ENCODE measurements at places on chromosomes 2 and 18.
A peak's percentile ranks its signal among the peaks of the same experiment; 100 is the strongest.

DNA sequence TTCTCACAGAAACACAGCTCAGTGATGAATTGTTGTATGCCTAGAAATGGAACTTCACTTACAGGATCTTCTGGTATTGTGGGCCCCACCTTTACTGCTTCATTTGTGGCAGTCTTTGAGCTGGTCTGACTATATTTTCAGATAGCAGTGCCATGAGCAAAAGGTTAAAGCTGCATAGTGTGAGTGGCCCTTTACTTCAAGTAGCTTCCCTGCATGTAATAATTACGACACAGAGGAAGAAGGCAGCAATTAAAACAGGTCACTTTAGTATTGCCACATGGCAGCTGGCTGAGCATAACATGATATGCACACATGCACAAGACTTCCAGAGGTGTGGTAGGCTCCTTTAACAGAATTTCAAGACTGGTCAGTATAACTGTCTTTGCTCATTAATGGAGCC, 426.3 kb upstream of the ZEB2 start:
- no peak overlapping the region for H3K27ac ChIP-seq
- no peak for DNase-seq
- no peaks in the 10 kb centered on the region for H3K36me3 ChIP-seq
- no peak overlapping the region for H3K4me3 ChIP-seq
- H3K4me1 ChIP-seq: no peaks in the 10 kb centered on the region

DNA sequence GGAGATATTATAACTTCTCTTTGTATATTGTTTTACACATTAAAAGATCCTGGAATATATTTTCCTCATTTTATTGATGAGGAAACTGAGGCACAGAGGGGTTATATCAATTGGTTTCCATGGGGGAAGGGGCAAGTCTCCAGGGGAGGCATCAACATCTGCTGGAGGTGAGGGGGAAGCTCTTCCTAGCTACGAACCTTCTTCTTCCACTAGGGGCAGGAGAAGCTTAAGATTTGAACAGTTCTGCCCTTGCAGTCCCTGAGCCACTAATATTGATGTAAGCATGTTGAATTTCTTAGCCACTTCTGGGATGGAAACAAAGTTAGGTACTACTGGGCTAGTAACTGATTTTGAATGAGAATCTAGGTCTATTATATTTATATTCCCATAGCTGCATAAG, 140.1 kb upstream of the AQP4 start:
- H3K4me1 ChIP-seq: no peaks in the 10 kb centered on the region
- H3K36me3 ChIP-seq: no peaks in the 10 kb centered on the region
- no peak overlapping the region for H3K27ac ChIP-seq

- DNase-seq: no peak
- H3K27ac ChIP-seq: no peak overlapping the region
- no peaks in the 10 kb centered on the region for H3K4me1 ChIP-seq
- H3K27me3 ChIP-seq: no peaks in the 10 kb centered on the region
- H3K36me3 ChIP-seq: no peaks in the 10 kb centered on the region
- H3K4me3 ChIP-seq: no peak overlapping the region
Measured at GRCh38 chr18:26764586-26764985, 100.9 kb downstream of the AQP4 start.

GRCh38 chr2:11996618-11997017, 250.2 kb downstream of the LPIN1 start:
- no peak overlapping the region for H3K27ac ChIP-seq
- DNase-seq: no peak
- H3K36me3 ChIP-seq: no peaks in the 10 kb centered on the region
- peaks cover 8% of the 10 kb centered on the region for H3K4me1 ChIP-seq
- no peak overlapping the region for H3K4me3 ChIP-seq

DNA sequence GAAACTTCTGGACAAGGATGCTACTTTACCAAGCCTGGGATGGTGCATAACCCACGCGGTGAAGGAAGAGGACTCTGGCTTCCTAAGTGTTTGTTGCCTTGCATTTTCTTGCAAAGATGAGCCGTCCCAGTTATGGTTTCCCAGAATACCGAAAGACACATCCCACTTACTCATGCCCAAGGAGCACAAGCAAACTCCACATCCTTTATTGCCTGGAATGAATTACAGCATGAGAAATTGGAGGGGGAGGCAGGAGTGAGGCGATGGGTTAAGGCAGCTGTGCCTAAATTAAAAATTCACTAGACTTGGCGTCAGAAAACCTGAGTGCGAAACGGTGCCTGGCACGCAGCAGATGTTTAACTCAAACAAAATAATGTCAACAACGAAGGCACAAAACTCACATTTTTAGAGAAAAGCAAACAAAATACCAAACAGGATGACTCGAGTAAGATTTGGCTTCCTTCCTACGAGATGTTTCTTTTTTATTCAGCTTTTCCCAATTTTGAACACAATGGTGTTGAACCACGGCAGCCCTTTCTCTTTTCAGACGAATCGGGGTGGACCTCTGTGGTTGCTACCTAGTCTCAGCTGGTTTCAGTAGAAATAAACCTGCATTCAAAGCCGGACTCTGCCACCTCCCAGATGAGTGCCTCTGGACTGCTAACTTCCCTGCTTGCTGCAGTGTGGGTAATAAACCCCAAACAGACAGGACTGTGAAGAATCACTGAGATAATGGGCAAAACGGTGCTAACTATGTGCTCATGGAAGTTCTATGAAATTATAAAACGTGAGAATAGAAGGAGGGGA, 100.3 kb upstream of the NCK2 start:
- no peak overlapping the region for H3K27ac ChIP-seq
- no peak for DNase-seq
- peaks cover 20% of the 10 kb centered on the region for H3K27me3 ChIP-seq
- H3K4me1 ChIP-seq: no peaks in the 10 kb centered on the region
- no peak overlapping the region for H3K4me3 ChIP-seq

GRCh38 chr2:26838121-26838906, 9.6 kb upstream of the DPYSL5 start:
- no peaks in the 10 kb centered on the region for H3K36me3 ChIP-seq
- H3K27me3 ChIP-seq: peaks cover 42% of the 10 kb centered on the region
- no peak overlapping the region for H3K4me3 ChIP-seq
- DNase-seq: no peak
- no peaks in the 10 kb centered on the region for H3K4me1 ChIP-seq

DNA sequence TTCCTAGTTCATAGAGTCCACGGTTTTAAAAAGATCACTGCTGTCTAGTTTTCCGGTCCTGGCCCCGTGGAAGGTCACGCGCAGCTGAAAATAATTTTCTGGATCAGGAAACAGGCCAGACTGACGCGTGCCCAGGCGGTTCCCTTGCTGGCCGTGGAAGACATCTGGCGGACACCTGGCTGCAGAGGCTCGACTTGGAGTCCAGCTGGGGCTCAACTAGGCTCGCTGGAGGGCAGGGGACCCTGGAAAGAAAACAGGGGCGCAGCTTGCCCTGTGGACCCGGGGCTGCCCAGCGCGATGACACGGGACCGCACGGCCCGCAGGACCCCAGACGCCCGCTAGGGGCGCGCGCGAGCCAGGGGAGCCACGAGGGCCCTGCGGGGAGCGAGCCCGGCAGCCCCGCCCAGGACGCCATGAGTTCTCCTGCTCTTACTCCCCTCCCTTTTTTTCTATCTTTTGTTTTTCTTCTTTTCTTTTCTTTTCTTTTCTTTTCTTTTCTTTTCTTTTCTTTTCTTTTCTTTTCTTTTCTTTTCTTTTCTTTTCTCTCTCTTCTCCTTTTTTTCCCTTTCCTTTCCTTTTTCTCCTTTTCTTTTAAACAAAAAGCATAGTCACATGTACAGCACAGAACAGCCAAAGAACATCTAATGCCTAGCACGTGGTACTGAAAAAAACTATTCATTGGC, 43.2 kb upstream of the UBE2F start:
- peaks cover 56% of the 10 kb centered on the region for H3K4me1 ChIP-seq
- peak; percentile 80 for DNase-seq
- peak overlapping the region; percentile 38 for H3K4me3 ChIP-seq
- H3K27ac ChIP-seq: peak overlapping the region; percentile 35

GRCh38 chr2:60794271-60794863, 38.3 kb downstream of the PAPOLG start:
- no peak overlapping the region for H3K27ac ChIP-seq
- DNase-seq: no peak
- H3K27me3 ChIP-seq: no peaks in the 10 kb centered on the region
- H3K4me1 ChIP-seq: peaks cover 19% of the 10 kb centered on the region
- H3K36me3 ChIP-seq: peaks cover 52% of the 10 kb centered on the region

GRCh38 chr2:147663153-147663961, 181.5 kb upstream of the ACVR2A start:
- H3K4me3 ChIP-seq: peak overlapping the region; percentile 27
- peak; percentile 23 for DNase-seq
- H3K27ac ChIP-seq: peak overlapping the region; percentile 85
- peaks cover 36% of the 10 kb centered on the region for H3K4me1 ChIP-seq
